Endothelial cell (in vitro differentiated cells): ENCODE measurements at places on chromosomes 16 and 17.

GRCh38 chr17:27980043-27980442 lies 62.4 kb upstream of the NLK start:
- DNase-seq, result no peak

GRCh38 chr16:22262460-22262859 lies 34.7 kb upstream of the POLR3E start:
- DNase-seq, result no peak

DNA sequence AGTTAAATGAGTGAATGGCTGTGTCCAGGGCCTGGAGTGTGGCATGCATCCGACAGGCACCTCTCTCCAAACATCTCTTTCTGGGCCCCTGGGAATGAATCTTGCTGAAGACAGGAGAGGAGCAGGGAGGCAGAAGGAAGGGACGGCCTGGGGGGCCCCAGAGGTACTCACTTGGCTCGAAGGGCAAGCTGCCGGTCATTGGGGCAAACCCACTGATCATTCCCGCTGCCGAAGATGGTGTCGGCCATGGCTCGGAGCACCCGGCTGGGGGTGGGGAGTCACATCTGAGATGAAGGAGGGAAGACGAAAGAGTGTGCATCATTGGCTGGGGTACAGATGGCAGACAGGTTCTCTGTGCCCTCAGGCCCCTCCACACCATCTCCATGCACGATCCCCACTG lies 25.3 kb downstream of the RPH3AL start:
- DNase-seq, result no peak

GRCh38 chr16:87707097-87707496 lies 58.7 kb downstream of the KLHDC4 start:
- no peak for DNase-seq

DNA sequence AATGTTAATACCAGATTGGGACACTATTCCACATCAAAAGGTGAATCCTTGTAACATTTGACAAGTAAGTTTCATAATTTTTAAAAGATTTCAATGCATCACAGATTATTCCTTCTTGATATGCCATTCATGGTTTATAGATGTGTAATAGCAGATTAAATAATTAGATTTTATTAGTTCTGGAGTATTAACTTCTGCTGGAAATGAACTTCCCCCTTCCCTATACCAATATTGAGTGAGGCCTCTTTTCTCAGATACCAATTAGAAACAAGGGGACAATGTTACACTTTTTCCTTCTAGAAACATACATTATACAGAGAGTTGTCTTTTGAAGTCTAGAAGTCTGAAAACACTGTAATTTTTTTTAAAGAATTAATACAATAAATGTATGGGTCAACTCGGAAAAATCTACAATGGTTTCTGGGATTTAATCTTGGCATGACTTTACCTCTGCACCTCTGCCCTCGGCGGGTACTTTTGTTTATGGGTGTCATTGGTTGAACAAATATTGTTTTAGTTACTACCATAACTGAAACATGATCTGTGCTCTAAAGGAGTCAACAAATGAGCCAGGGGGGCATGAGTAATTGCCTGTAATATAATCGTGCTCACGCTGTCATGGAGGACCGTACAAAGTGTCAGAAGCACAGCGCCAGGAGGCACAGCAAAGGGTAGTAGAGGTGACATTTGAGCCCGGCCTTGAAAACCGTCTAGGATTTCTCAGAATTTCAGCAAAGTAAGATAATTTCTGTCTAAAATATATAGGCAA lies 8.2 kb downstream of the LRRC37B start:
- DNase-seq, result no peak

GRCh38 chr16:24838554-24839266 lies 7.1 kb upstream of the SLC5A11 start:
- no peak for DNase-seq

GRCh38 chr17:8965394-8966168 lies at the start of gene PIK3R5:
TSS of gene PIK3R5 (minus strand) at chr17:8965707. CDS start at chr17:8911494, 54,213 bp downstream.
- peak; percentile 67 for DNase-seq

- no peak for DNase-seq
These were observed 3.2 kb upstream of the ARHGAP23 start for GRCh38 chr17:38425031-38425430.

- no peak for DNase-seq
These were observed 54.1 kb downstream of the BAHCC1 start for GRCh38 chr17:81449351-81449750.

DNA sequence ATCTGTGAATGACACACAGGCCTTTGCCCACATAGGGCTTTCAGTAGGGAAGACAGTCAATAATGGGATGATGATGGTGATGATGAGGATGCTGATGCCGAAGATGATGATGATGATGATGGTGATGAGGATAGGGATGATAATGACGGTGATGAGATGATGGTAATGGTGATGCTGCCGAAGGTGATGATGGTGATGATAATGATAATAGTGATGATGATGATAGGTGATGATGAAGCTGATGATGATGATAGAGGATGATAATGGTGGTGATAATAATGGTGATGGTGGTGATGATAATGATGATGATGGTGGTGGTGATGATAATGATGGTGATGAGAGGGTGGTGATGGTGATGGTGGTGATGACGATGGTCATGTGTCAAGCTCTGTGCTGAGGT lies 12.9 kb downstream of the FOXL1 start:
- no peak for DNase-seq

DNA sequence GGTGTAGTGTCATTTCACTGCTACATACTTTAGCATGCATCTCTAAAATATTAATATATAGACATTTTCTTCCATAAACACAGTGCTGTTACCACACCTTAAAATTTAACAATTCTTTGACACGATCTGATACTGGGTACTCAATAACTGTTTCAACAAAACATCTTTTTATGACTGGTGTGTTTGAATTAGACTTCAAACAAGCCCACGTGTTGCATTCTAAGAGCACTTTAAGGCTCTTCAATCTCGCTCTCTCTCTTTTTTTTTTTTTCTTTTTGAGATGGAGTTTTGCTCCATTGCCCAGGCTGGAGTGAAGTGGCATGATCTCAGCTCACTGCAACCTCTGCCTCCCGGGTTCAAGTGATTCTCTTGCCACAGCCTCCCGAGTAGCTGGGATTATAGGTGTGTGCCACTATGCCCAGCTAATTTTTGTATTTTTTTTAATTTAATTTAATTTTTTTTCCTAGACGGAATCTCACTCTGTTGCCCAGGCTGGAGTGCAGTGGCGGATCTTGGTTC lies 15.8 kb upstream of the SLC46A1 start:
- no peak for DNase-seq

- no peak for DNase-seq
These were observed 26.0 kb downstream of the SPHK1 start for GRCh38 chr17:76410328-76410965.

GRCh38 chr17:7107012-7107754 lies 7.4 kb downstream of the ASGR2 start:
- DNase-seq, result no peak

- peak; percentile 88 for DNase-seq
These were observed 7.0 kb downstream of the MPP2 start for GRCh38 chr17:43900183-43900857.

- no peak for DNase-seq
These were observed 72.9 kb upstream of the CLEC3A start for GRCh38 chr16:77949445-77949844.

GRCh38 chr17:50641357-50641756 lies 6.7 kb downstream of the ABCC3 start:
- DNase-seq, result no peak

- DNase-seq, result no peak
These were observed 15.5 kb downstream of the ASIC2 start for GRCh38 chr17:33277436-33278100.

DNA sequence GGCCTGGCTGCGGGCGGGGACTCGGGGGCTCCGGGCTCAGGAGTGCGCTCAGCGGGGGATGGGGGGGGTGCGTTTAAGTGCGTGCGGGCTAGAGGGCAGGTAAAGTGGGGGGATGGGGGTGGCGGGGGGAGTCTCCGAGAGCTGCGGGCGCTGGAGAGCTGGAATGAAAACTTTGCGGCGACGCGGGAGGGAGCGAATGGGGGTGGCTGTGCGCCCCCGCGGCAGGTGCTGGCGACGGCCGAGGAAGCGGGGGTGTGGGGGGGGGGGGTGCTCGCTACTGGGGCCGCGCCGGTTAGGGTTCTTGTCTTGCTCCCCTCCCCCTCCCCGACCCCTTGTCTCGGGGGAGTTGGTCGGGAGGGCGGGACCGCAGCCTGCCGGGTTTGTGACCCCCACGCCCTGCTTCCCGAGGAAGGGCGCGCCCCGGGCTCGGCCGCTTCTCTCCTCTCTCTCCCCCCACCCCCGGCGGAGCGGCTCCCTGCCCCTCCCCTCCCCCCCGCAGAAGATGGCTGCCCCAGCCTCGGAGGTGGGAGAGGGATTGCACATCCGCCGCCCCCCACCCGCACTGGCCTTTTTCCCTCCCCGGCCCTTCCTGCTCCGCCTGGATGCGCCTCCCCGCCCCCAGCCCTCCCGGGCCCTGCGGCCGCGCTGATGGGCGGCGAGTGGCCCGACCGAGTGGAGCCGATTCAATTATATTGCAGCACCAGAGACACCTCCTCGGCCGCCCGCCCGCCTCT lies 649 bp downstream of the GSE1 start:
- DNase-seq, result peak; percentile 54

DNA sequence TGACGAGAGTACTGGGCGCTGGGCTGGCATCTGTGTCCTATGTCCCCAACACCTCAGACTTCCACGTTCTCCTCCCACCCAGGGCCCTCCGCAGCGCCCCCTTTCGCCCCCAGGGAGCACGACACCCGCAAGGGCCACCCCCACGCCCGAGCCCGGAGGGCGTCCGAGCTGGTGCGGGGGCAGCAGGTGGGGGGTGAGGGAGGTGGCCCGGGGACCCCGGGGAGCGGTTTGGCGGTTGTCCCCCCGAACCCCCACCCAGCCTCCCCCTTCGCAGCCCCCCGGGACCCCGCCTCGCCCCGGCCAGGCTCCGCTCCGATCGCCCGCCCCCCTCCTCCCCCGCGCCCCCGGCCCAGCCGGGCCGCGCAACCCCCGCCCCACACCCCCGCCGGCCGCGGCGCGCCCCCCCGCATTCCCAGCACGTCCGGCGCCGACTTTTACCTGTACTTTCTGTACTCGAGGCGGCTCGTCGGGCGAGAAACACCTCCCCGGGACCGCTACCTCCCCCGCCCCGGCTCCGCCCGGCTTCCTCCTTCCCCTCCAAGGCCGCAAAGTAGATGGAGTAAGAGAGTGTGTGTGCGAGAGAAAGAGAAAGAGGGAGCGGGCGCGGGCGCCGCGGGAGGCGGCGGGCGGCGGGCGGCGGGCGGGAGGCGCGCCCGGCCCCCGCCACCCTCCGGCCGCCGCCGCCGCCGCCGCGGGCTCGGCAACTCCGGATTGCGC lies 901 bp downstream of the CDYL2 start:
- peak; percentile 61 for DNase-seq

DNA sequence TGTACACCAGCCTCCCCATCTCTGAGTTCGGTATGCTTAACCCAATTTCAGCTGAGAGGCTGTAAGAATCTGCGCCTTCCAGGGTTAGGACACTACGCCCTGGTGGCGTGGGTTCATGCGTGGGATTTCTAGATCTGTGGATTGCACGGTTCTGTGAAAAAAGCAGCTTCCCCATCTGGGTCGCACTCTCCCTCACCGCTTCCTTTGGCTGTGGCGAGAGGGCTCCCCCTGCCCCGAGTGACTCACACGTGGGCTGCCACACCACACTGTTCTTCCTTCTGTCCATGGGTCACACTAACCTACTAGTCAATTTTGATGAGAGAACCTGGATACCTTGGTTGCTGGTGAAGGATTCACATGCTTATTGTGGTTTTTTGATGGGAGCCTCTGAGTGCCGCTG lies 256.0 kb upstream of the MAF start:
- DNase-seq, result no peak

DNA sequence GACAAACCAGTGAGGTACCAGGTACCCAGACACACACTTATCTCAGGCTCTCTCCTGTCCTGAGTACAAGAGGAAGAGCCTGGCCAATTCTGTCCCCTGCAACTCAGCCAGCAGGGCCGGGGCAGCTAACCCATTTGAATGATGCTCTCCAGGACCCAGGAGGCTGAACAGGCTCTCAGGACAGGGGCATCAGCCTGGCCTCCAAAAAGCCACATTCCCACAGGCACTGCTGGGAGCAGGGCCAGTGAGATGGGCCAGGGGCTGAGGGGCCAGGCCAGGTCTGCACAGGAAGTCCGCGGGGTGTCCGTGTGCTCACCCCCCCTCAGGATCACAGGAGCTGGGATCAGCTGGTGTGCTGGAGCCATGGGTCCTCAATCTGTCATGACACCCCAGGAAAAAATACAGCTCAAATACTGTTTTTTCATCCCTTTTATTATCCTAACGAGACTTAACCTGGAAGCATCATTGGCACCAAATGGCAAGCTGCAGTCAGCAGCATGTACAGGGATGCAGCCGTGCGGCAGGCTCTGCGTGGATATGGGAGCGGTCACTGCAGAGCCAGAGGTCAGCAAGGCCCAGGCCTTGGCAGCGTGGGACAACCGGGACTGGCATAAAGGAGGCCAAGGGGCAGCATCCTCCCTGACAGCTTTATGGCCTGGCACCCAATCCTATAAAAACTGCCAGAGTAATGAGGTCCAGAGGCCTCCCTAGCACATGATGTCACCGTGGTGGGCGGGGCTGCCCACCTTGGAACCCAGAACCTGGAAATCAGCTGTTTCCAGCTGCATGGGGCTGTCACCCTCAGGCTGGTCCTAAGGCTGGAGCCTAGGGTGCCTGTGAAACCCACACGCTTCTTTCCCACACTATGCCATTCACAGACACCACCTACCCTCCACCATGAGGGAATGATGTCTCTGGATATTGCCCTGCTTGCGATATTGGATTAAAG lies 276.7 kb downstream of the C16orf95 start:
- no peak for DNase-seq

DNA sequence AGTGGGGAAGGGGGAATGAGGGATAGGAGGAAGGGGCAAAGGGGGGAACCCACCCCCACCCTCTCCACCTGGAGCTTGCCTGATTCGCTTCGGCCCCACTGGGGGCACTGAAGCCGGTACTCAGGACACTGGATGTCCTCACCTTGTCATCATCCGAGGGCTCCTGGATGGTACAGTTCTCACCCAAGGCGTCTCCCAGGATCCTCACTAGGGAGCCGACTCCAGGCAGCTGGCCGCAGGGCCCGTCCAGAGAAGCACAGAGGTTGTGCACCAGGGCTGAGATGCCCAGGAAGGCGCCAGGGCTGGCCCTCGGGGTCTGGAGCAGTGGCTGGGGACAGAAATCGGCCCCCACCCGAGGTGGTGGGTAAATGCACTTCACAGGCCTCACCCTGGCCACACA lies 92.3 kb downstream of the LITAF start:
- DNase-seq, result no peak

DNA sequence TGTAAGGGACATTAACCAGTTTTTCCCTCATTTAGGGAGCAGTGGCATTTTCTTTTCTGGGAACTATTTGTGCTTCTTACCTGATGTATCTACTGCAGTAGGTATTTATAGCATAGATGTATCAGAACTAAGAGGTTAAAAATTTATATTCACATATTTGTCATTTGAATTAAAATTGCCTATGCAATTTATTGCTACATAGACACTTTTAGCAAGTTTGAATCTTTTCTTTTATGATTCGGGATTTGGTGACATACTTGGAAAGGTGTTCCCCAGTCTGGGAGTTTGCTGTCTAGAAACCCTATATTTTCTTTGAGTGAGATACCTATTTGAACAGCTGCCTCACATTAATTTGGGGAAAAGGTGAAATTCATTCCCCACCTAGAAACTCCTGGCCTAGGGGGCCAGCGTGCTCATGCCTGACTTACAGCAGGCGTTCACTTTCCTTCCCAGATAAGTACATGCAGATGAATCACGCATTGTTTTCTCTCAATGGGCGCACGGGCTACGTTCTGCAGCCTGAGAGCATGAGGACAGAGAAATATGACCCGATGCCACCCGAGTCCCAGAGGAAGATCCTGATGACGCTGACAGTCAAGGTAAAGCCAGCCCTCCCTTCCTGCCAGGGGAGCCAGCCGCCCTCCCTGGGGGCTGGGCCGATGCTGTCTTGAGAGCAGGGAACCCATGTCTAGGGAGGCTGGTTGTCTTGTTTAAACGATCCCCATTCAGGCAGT lies 73.8 kb downstream of the SDR42E1 start:
- no peak for DNase-seq
